ENCODE measurements at places on chromosomes 2 and 18.

GRCh38 chr2:133588144-133588543 lies 19.9 kb upstream of the NCKAP5 start:
- no peak for DNase-seq

- DNase-seq, result no peak
Measured at GRCh38 chr18:28075501-28075900, 101.4 kb downstream of the CDH2 start.

- DNase-seq, result no peak
Measured at GRCh38 chr2:68362749-68363148, 2.3 kb upstream of the PLEK start.

- no peak for DNase-seq
Measured at GRCh38 chr18:76432970-76433767, 61.9 kb downstream of the ZNF516 start.

DNA sequence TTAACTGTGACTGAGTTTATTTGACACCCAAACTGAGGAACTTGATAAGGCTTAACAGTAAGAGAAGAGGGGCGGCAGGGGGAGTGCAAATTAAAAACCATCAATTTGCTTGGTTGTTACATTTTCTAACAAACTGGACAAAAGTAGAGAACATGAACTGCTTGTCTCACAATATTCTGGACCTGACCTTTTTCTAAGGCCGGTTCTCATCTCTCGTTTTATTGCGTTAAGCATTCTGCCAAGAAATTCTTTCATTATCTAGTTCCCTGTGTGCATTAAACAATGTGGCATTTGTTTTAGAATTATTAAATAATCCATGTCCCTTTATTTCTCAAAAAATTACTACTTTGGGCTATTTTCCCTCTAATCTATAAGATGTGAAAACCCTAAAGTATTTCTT lies 565.2 kb upstream of the PKDCC start:
- DNase-seq, result no peak

GRCh38 chr18:74609535-74609934 lies 11.9 kb downstream of the ZNF407 start:
- DNase-seq, result no peak

DNA sequence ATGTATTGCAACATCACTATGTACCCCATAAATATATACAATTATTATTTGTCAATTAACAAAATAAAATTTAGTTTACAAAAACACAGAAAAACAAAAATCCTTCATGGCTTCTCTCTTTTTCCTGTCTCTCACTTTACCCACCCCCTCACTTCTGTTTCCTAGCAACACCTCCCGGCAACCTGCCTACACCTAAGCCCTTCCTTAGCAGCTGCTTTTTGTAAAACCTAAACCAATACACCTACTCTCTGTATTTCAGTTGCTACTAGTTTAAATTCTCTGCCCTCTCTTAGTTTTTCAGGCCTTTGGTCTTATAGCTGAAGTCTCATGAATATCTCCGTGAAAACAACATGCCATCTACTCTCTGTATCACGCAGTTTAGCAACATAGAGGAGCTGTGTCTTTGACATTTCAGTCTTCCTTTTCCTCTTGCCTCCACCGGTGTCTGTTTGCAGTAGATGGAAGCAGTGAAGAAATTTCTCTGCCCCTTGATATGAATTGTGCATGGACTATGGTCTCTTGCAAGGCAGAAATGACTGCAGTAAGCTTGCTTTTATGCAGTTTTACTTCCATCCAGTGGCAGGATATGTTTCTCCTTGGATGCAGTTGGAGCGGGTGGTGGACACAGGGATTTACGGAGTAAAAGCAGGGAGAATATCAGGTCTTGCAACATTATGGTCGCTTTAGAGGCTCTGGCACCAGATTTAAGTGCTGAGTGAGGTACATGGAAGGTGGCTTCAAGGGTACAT lies 42.0 kb upstream of the ZDBF2 start:
- no peak for DNase-seq

DNA sequence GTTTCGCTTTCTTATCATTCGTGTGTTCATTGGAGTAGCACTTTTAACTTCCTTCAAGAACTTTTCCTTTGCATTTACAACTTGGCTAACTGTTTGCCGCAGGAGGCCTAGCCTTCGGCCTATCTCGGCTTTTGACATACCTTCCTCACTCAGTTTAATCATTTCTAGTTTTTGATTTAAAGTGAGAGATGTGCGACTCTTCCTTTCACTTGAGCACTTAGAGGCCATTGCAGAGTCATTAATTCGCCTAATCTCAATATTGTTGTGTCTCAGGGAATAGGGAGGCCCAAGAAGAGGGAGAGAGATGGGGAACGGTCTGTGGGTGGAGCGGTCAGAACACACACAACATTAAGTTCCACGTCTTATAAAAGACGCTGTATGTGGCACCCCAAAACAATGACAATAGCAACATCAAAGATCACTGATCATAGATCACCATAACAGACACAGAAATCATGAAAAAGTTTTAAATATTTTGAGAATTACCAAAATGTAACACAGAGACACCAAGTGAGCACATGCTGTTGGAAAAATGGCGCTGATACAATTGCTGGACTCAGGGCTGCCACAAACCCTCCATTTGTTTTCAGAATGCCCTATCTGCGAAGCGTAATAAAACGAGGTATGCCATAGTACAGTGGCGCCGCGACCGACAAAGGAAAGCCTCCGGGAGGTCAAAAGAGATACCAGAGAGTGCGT lies 553 bp downstream of the TIGD1 start:
- DNase-seq, result no peak

DNA sequence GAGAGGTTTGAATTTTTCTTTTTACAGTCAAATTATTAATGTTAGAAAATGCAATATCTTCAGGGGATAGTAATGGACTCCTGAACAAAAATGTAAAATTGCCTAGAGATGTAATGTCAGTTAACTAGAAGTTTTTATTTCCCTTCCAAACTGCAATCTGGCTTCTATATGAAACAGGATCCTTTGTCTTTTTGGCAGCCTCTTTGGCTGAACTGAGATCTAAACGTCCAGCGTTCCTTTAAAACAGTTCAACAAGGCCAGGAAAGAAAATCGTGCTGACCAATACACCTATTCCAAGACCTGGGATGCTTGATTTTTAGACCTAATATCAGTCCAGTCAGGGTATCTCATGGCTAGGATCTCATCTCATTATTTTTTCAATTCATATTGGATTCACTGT lies 245.5 kb downstream of the FIGN start:
- DNase-seq, result no peak

DNA sequence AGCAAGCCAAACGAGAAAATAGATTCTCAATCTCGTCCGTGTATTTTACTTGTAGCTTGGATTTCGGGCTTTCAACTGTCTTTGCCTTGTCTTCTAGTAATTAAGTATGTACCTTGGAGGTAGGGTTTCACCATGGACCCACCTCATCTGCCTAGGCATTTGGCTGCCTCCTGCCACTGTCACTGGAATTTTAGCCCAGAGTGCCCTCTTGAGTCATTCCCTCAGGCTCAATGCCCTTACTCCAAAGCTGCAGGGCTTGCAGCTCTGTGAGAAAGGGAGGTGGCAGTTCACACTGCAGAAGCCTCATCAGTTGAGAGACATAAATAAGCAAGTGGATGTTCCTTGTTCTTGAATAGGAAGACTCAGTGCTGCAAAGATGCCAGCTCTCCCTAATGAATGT lies 89.6 kb downstream of the VSNL1 start:
- DNase-seq, result no peak

- DNase-seq, result peak; percentile 3
Measured at GRCh38 chr2:81894451-81894990, 1590.0 kb upstream of the LRRTM1 start.

GRCh38 chr2:64819361-64819760 lies 165.6 kb upstream of the SERTAD2 start:
- DNase-seq, result no peak
